ENCODE measurements at places on chromosomes 13 and 19.

GRCh38 chr19:35671818-35672217, 5.5 kb downstream of the UPK1A start:
- no peak for DNase-seq

DNA sequence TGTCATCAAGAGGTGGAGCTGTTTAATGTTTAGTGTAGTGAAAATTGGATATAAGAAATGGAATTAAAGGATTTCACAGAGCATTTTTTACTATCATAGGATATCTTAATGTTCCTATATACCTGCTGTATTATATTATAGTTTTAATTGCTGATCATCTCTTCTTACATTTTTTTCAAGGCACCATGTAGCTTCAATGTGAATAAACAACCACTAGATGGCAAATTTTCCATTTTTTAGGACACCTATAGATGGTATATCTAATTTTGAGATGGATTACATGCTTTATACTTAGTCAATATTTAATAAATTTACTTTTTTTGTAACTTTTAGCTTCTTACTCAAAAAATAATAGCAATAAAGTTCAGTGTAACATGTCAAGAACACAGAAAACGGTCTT, 9.0 kb upstream of the ATXN8OS start:
- DNase-seq, result no peak

GRCh38 chr13:49927755-49928154, 8.4 kb downstream of the SPRYD7 start:
- no peak for DNase-seq

GRCh38 chr13:30831515-30831914, 74.6 kb upstream of the MEDAG start:
- no peak for DNase-seq

DNA sequence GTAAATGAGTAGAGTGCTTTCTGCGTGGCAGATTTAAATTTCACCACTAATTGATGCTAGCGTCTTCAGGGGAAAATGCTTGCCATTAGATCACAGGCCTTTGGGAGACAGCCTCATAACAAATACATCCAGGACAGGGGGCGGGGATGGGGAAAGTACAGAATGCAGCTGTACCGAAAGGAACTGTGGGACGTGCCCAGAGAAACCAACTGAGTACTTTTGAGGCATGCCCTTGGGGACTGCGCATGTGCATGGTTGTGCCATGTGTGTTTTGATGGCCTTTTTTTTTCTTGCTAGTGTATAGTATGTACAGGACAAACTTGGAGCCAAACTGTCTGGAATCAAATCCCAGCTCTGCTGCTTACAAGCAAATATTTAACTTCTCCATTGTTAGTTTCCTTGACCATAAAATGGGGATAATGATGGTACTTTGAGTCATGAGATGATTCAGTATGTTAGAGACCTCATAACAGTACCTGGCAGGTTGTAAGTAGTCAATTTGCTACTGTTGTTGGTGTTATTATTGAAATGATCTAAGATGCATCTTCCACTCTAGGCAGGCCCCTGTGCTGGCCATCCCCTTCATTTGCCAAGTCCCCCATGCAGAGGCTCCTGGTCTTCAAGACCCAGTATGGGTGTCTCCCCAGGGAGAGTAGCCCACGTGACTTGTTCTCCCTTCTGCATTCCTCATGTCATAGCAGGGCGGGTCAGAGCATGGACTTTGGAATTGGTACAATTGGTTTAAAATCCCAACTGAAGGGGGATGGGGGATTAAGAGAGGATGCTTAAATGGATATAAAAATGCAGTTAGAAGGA, 68.3 kb upstream of the NPAS1 start:
- peak; percentile 62 for DNase-seq

GRCh38 chr19:1233115-1233667, 4.6 kb downstream of the CBARP start:
- DNase-seq, result no peak

DNA sequence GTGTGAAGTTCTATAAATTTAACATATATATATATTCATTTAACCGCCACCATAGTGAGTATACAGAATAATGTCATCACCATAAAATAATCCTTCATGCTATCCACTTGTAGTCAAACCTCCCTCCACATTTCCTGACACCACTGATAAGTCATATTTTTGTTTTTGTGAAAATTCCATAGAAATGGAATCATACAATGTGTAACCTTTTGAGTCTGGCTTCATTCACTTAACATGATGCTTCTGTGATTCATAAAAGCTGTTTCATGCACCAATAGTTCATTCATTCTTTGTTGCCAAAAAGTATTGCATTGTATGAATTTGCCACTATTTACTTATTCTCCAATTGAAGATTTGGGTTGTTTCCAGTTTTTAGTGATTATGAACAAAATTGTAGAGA, 497.5 kb upstream of the PCDH20 start:
- DNase-seq, result no peak

DNA sequence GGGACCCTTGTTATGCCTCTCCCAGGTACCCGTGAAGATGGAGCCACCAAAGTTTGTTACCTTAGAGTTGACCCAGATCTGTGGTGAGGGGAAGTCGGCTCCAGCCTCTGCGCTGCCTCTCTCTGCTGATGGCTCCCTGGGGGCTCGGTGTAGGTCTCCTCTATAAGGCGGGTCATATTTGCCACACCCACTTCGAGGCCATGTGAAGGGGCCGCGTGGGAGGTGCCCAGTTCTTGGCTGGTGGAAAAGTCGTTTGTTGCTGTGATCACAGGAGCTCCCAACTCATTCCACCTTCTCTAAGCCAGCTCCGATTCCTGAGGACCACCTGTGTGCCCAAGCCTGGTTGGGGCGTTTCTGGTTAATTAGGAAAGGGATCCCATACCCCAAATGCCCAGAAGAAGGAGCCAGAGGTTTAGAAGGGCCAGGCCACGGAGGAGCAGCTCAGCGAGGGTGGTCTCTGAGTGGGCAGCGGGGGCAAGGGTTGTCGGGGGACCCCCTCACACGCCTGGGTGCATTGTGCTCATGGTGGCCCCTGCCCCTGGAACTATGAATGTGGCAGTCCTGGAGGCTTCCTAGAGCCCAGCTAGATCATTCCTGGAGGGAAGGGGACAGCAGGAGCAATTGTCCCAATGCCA, 296.5 kb downstream of the ZNF536 start:
- no peak for DNase-seq

- no peak for DNase-seq
Measured at GRCh38 chr13:102816708-102817107, 17.8 kb downstream of the BIVM start.

DNA sequence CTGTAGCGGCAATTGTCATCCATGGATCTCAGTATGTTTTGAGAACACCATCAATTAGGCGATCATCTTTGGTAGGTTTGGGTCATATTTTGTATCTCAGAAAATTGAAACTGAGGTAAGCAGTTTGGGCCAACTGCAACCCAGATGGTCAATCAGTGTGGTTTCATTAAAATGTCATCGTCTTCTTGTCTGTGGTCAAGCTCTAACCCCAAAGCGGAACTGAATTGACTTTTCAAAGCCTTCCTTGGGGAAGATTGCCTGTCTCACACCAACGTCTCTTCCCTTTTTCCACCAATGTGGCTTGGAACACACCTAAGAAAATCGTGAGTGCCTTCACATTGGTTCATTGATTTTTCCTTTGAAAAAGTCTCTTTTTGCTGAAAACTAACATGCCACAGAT, 56.3 kb upstream of the UBAC2 start:
- no peak for DNase-seq

DNA sequence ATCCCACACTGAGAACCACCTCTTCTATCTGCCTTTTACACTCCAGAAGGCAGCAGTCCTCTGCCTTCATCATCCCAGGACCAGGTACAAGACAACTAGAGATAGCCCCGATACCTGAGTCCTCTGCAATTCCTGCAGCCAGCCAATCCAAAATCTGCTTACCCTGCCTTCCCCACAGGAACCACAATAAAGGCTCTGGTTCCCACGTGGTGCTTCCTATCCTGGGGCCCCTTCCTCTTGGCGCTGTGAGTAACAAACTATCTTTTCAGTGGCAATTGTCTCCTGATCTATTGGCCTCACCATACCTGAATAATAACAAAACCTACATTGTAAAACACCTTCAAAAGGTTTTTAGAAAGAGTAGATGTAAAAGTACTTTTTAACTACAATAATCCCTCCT, 63.1 kb downstream of the ZDHHC20 start:
- DNase-seq, result no peak

GRCh38 chr19:32040236-32040635, 305.2 kb upstream of the ZNF507 start:
- no peak for DNase-seq

DNA sequence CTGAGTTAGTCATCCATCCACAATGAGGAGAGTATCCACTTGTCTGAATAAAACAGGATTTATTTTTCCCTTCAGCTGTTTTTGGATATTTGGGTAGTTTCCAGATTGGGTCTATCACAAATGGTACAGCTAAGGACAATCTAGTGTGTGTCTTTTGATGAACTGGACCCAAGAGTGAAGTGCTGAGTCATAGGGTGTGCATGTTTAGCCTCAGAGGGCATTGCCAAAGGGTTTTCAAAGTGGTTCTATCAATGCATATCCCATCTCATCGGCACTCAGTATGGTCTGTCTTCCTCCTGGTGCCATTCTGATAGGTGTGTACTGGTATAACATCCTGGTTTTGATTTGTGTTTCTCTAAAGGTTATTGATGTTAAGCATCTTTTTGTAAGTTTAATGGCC, 62.3 kb downstream of the GSX1 start:
- no peak for DNase-seq

DNA sequence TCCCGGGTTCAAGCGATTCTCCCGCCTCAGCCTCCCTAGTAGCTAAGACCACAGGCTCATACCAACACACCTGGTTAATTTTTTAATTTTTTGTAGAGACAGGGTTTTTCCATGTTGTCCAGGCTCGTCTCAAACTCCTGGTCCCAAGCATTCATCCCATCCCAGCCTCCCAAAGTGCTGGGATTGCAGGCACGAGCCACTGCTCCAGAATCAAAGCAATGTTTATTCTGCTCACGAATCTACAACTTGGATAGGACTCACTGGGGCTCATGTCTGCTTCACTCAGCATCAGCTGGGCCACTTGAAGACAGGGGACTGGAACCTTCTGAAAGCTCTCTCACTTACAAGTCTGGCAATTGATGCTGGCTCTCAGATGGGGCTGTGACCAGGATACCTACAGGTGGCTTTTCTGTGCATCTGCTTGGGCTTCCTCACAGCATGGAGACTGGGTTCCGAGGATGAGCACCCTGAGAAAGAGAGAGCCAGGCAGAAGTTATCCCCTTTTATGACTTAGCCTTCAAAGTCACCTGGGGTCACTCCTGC, 8.2 kb upstream of the ZNF792 start:
- DNase-seq, result no peak

DNA sequence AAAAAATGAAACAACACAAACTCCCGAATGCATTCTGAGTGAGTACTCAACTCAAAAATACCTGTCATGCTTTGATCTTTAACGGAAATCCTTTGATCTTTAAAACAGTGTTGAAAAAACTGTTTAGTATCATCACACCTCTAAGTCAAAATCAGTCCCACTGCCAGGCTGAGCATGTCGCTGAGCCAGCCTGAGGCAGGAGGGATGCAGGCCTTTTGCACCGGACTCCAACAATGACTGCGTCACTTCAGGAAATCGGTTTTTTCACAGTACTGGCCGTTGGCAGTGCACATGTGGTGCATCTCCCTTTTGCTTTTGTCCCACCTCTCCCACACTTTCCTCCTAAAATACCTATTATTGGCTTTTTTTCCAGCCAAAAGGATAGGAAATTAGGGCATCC, 78.2 kb downstream of the SHISA2 start:
- no peak for DNase-seq

DNA sequence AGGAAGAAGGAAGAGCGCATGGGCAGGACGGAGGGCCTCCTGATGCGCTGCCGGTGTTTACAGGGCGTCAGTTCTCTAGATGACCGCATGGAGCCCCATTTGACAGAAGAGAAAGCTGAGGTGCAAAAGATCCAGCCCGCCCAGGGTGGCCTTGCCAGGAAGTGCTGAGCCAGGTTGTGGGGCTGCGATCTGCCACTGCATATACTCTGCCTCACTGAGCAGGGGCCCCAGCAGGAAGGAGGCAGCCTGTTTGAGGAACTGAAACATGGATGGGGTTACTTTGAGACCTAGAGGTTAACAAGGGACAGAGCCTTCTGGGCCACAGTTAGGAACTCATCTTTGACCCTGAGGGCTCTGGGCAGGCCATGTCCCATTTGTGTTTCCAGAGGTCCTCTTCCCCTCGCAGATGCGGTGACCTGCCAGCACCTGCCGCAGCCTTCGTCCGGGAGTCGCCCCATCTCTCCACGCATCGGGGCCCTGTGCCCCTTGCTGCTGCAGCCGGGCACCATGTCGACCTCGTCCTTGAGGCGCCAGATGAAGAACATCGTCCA, 3.2 kb downstream of the EPN1 start:
- no peak for DNase-seq

GRCh38 chr19:24049537-24049936, 37.5 kb upstream of the ZNF254 start:
- no peak for DNase-seq

GRCh38 chr13:85900521-85900920, 101.3 kb upstream of the SLITRK6 start:
- DNase-seq, result no peak

- DNase-seq, result no peak
Measured at GRCh38 chr19:36421749-36422481, 3.5 kb upstream of the ZFP82 start.

GRCh38 chr13:111494641-111495040, 174.2 kb downstream of the TEX29 start:
- no peak for DNase-seq

GRCh38 chr13:57345526-57345925, 178.5 kb downstream of the PRR20E start:
- DNase-seq, result no peak

DNA sequence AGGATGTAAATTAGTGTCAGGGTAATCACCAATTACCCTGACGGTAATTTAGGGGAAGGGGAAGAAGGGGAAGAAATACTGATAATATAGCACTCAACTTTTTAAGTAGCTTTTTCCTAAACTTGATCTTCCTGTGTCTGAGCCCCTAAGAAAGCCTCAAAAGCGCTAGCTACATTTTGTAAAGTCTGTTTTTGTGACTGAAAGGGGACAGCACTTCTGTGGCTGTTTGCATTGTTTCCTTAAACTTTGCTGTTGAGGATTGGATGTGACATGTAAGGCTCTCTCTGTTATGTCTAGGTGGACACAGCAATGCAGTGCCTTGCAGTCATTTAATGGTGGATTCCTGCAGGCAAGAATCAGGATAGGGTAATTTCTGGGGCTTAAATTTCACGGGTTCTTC, 42.8 kb downstream of the SPATA13 start:
- DNase-seq, result no peak

GRCh38 chr13:25365720-25366235, 6.0 kb upstream of the ATP8A2 start:
- DNase-seq, result no peak

All from stimulated activated naive CD4-positive, alpha-beta T cell treated with Interleukin-2 at 50 U/mL for 16 hours (primary cell).